ENCODE measurements at places on chromosomes 16 and 17.

DNA sequence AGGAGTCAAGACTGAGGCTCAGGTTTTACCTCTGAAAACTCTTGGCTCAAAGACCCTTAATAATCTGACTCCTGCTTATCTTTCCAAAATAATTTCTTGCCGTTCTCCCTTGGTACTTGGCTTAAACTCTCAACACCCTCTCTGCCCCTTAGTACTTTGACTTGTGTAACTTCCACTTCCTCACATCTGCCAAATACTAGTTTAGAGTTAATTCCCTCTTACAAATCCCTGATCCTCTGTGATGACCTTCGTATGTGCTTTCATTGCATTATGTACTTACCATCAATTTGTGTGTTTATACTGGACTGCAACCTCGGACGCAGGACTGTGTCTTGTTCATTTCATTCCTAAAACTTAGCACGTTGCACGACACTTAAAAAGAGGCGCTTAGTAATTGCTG is 35.2 kb downstream of the ZNF207 start:
- no peak for DNase-seq

DNA sequence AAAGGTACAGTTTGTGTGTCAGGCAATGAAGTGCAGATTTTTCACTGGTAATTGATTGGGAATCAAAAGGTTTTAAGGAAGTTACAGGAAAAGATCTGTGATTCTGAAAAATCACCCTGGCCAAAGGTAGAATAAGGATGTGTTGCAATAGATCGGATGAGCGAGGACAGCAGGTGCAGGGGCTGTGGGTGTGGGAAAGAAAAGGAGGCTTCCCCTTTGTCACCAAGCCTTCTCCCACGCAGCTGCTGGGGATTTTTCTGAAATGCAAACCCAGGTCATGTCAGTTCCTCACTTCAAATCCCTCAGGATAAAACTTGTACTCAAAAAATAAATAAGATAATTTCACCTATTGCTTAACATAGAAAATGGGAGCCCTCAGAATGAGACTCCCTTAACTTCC is 47.9 kb upstream of the ARHGAP17 start:
- no peak for DNase-seq

- DNase-seq, result no peak
Observed at GRCh38 chr16:119835-120491, 18.5 kb downstream of the NPRL3 start.

DNA sequence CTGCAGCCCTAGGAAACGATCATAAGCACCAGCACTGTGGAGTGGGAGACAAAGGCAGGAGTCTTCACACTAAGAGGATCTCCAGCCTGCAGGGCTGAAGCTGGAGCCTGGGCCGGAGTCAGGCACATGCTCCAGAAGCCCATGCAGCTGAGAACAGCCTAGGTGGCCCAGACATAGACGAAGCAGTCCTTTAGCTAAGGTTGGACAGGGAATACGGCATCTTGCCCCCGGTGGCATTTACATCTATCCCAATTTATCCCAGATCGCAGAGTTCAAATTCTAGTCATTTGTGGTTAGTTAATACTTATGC is 13.9 kb downstream of the TSPOAP1 start:
- DNase-seq, result peak; percentile 25

DNA sequence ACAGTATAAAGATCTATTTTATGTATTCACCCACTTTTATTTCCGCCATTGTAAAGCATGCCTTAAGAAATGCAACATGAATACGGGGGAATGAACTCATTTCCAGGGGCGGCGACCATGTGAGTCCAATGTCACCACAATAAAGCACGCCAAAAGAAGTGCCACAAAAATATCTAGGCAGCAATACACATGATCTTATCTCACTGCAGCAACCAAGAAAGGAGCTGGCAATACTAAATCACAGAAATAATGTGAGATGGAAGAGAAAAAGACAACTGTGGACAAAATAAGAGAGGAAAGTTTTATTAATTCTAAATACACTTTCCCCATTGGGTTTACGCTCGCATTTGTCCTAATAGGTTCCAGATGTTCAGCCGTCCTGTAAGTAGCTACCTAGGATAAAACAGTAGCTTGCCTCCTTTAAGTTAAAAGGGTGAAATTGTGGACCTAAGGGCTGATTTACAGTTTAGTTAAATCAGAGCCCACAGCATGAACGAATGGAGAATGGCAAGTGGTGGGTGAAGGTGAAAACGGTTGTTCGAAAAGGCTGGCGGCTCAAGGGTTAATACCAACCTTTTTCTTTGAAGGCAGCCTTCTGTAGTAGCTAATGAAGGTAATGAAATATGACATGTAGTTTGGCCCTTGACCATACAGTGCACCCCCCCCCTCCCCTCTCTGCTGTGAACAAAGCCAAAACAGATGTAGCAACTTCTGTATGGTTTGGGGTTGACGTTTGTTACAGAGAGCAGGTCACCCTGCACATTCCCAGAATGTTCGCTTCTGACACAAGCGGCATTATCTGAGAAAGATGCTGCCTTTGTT is 504.2 kb upstream of the PSMD7 start:
- no peak for DNase-seq

DNA sequence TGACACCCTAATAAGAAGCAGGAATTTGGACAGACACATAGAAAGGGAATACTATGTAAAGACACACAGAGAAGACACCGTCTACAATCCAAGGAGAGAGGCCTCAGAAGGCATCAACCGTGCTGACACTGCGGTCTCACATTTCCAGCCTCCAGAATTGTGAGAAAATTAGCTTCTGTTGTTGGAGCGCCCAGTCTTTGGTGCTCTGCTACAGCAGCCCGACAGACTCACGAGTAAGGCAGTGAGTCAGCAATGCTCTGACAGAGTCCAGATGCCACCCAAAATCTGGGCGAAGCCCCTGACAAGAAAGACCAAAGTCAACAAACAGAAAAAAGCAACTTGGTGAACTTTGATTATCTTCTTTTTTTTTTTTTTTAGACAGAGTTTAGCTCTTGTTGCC is 32.5 kb upstream of the RAI1 start:
- DNase-seq, result no peak

DNA sequence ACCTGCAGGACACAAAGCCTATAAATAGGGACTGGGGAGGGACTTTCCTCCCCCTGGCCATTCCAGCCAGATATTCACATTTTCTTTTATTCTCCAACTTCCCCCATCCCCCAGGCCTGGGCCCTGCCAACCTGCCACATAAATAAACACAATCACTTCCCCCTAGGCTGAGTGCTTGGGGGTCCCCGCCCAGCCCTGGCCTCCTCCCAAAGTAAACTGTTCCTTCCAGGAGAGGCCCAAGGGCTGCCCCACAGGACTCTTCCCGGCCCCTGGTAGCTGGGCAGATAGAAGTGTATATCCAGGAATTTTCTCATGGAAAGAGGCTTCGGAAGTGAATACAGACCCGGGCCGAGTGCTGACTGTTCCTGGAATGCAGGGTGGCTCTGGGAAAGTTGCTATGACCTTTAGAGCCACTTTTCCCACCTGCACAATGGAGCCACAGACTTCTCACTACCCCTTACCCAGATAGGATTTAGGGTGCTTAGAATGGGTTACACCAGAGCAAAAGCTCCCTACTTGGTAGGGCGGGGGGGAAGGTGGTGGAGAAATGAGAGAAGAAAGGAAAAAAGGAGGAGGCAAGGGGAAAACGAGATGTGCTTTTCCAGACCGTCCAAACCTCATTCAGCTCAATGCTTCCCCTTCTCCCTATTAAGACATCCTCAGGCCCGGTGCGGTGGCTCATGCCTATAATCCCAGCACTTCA is 8.5 kb downstream of the CSF3 start:
- DNase-seq, result no peak

GRCh38 chr16:20942256-20942655 is 41.7 kb downstream of the LYRM1 start:
- no peak for DNase-seq

- no peak for DNase-seq
Observed at GRCh38 chr17:32805029-32805976, 71.6 kb downstream of the MYO1D start.

- no peak for DNase-seq
Observed at GRCh38 chr16:20767577-20767976, 3.8 kb downstream of the ACSM3 start.

- DNase-seq, result no peak
Observed at GRCh38 chr17:82107341-82107860, 9.4 kb upstream of the FASN start.
